ENCODE measurements at places on chromosomes 6 and 20.

GRCh38 chr6:67336014-67336413, 1299.1 kb upstream of the ADGRB3 start:
- no peak for DNase-seq

DNA sequence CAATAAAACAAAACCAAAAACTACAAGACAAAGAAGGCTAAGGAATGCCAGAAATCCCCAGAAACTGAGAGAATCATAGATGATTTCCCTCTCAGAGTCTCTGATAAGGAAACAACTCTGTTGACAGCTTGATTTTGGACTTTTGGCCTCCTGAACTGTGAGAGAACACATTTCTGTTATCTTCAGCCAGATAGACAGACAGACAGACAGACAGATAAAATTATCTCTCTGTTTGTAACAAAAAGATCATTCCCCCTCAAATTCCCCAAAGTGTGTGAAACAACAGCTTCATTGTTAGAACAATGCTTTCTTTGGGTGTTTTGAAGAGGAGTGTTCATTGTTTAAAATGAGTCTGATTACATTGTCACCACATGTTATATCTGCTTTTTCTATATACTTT, 148.2 kb downstream of the BCKDHB start:
- no peak for DNase-seq

GRCh38 chr6:18039481-18039880, 52.0 kb upstream of the KIF13A start:
- DNase-seq, result no peak

GRCh38 chr6:138044458-138044857, 62.8 kb downstream of the PERP start:
- no peak for DNase-seq

Data from CD4-positive, alpha-beta T cell treated with Interleukin-2 at 100 ng/mL for 4 hours (primary cell).